Spinal cord (tissue), 10 donors: ENCODE measurements at places on chromosomes 12 and 14. TPM values are rescaled to one million over a fixed set of nuclear protein-coding genes. Genes with fewer than 3 reads are reported as not detected.

The SRRM4 gene
- 3.8 TPM for total RNA-seq

The BBOF1 gene
- 14.7 TPM for total RNA-seq

The LTBP2 gene
- total RNA-seq, result 23.9 TPM

The ASPG gene
- total RNA-seq, result 0.66 TPM

The AMDHD1 gene
- 0.39 TPM for total RNA-seq

The ITPR2 gene
- 133 TPM for total RNA-seq

The MUCL1 gene
- total RNA-seq, result not detected

The SIX6 gene
- total RNA-seq, result not detected
